Sigmoid colon (tissue), 7 donors: ENCODE measurements at places on chromosomes 3 and 15. TPM values are rescaled to one million over a fixed set of nuclear protein-coding genes. Genes with fewer than 3 reads are reported as not detected.
A peak's percentile ranks its signal among the peaks of the same experiment; 100 is the strongest.

DNA sequence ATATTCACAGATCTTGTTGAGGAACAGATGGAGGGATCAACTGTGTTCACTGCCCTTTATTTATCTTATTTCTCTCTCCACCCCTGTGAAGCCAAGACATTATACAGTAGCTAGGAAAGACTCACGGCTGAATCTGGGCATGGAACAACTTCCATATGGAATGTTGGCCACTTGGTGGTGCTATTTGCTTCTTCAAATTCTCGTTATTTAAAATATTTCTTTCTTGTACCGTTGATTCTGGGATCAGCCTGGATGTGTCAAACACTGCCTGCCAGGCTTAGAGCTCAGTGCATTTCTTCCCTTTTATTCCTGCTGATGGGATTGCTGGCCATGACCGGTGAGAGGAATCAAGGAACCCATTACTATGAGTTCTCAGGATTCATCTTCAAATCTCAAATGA lies 17.5 kb upstream of the GASK1A start:
- DNase-seq: no peak

- DNase-seq: no peak
These were observed 8.8 kb downstream of the RAD54L2 start for GRCh38 chr3:51547274-51547673.

GRCh38 chr3:43048470-43048869 lies 57.4 kb downstream of the POMGNT2 start:
- DNase-seq: no peak

DNA sequence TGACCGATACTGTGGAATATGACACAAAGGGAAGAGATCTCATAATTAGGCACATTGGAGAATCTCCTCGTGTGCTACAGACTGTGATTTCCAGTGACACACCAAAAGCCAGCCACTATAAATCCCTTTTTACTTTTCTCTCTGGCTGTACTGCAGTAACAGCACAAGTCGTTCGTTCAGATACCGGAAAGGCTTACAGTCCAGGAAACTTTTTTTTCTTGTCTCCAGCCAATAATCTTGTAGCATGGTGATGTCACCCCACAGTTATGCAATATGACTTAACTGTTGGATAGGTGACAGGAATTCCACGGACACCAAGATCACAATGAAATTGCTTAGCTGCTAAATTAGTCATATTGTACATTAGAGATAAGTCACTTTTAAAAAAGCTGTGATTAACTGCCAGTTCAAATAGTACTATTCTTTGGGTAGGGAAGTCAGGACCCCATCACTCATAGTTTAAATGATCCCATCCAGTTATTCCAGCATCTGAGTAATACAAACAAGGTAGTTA lies 36.3 kb upstream of the TSC22D2 start:
- peak; percentile 77 for DNase-seq

DNA sequence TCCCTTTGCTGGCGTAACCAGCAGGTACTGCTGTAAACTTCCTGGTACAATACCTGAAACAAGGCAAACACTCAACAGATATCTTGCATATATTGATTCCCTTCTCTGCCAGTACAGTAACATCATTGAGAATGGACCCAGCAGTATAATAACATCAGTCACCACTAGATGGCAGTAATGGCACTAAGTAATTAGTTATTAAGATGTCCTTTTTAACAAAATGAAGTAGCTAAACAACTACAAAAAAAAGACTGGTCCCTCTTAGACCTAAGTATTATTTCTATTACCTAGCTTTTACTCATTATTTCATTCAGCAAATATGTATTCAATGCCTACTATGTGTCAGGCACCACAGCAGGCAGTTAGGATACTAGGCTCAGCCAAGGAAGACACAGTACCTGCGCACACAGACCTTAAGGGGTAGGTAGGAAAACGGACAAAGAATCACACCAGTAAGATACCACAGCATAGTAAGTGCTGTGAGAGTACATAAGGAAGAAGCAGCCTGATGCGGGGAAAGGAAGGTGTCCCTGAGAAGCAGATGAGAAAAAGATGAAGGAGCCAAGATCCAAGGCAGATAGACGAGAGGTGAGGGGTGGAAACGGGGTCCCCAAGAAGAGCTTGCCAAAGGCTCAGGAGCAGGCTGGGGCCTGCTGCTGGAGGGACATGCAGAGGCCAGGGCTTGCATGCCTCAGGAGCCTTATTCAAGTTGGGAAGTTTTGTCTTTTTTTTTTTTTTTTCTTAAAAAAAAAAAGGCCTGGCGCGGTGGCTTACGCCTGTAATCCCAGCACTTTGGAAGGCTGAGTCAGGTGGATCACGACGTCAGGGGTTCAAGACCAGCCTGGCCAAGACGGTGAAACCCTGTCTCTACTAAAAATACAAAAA lies 102.7 kb upstream of the CHD2 start:
- DNase-seq: no peak

GRCh38 chr3:187669675-187670504 lies at the start of gene SST:
SST (minus strand) TSS chr3:187670394; CDS start chr3:187670291, 103 bp downstream.
- no peak for DNase-seq

DNA sequence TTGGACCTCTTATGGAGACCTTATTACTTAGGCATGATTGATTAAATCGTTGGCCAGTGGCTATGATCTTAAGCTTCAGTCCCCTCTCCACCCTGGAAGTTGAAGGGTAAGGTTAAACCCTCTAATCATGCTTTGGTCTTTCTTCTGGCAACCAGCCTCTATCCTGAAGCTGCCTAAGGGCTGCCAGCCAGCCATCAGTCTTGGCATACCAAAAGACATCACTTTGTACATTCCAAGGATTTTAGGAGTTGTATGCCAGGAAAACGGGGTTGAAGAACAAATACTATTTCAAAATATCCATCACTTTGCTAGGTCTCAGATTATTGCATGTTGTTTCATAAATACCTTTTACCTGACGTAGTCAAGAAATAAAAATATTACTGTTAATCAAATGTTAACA lies 28.9 kb downstream of the UBE2E2 start:
- DNase-seq: no peak

DNA sequence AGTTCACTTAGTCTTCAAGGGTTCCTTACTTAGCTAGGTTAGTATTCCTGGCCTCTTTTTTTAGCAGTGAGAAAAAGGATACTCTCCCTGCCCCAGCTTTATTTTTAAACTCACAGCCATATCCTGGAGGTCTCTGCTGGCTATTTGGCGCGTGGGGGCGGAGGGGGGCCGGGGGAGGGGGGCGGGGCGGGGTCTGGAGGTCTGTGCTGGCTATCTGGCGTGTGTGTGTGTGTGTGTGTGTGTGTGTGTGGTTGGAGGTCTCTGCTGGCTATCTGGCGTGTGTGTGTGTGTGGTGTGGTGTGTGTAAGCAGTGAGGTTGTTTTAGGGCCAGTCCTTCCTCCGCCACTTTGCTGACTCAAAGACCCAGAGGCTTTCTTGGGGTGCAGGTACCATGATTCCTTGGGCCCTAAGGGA lies 579 bp upstream of the PLAAT1 start:
- DNase-seq: no peak

DNA sequence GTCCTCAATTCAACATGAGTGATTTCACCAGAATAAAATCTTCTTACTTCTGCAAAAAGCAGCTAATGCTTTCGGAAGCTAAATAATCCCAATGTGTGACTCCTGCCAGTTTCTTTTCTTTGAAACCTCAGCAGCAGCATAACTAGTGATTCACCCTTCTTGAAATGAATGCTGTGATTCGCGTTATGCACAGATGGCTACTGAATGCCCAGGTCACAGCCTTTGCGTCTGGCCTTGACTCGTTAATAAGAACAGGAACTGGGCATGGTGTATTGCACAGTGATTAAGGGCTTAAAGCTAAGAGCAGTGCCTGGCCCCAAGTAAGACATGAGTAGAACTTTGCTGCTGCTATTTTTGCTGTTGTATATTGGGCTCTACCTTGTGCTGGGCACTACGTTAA lies 19.0 kb downstream of the CGNL1 start:
- no peak for DNase-seq

- no peak for DNase-seq
These were observed 65.8 kb downstream of the PIK3CB start for GRCh38 chr3:138768946-138769345.

GRCh38 chr15:33067456-33067855 lies 127.1 kb downstream of the FMN1 start:
- DNase-seq: no peak

DNA sequence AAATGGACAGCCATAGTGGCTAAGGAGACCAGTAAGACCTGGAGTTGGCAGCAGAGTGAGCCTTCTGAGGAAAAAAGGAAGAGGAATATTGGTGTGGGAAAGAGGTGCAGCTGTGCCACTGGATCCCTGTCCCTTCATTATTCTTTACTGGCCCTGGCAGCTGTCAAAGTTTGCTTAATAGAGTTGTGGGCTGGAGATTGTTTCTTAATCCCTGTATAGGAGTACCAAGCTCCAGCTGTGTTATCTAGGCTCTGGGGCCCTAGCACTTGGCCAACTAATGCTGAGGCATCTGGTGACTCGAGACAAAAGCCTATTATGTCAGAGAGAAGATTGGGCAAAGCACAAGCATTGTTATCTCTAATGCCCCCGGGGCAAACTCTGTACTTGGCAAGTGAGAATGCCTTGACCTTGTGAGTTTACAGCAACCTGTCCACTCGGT lies 61.4 kb downstream of the ZNF609 start:
- peak; percentile 60 for DNase-seq

DNA sequence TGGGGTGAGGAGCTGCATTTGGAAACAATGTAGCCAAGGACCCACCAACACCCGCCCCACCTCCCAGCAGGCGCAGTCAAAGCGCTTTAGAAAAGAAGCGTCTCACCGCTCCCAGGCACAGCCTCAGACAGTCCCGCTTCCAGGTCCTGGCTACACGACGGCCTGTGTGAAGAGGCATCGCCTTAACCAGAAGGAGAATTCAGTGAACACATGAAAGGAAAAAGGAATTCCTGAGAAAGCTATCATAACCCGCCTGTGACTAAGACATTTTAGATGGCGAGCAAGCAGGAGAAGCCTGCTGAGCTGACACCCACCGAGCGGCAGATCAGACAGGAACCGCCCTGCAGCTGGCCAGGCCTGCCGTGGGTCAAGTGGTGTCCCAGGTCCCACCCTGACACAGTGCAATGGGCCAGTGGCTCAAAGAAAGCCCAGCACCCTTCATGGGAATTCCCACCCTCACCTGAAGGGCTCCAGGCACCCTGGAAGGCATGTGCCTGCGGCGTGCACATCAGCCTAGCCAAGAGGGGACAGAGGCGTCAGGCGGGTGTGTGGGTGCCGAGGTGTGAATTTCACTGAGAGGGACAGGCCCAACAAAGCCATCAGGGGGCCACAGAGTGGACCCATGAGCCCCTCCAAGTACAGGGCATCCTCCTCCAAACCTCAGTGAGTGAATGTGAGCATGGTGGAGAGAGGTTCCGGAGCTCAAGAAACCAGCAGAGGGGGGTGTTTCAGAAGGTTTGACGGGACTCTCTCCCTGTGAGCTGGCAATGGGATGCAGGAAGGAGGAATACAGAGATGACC lies 144.8 kb downstream of the NSMCE3 start:
- DNase-seq: peak; percentile 62

GRCh38 chr15:44710236-44711095 lies 657 bp downstream of the PATL2 start:
- peak; percentile 70 for DNase-seq

- DNase-seq: no peak
These were observed 31.3 kb downstream of the CMTM7 start for GRCh38 chr3:32422943-32423342.

DNA sequence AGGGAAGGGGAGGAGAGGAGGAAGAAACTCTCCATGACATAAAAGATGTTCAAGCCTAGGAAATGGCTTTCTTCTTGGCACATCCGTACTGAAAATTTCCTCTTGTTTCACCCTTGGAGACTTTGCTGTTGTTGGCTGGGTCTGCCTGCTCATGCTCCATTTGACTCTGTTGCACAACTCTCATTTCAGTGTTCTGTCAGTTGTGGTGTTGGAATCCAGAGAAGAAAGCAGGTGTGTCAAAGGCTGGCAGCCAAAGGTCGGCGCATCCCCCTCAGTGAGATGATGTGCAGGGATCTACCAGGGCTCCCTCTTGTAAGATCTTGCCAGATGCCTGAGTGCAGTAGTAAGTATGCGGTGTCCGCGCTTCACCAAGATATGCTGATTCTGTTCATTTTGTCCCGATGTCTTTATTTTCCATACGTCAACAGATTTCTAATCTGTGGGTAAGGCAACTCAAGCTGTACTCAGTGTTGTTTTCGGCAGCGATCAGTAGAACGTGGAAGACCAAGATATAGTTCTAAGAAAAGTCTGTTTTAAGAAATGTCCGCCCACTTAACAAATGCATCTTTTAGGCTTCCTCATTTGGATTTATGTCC lies 265.2 kb upstream of the GOLGA6L4 start:
- no peak for DNase-seq

DNA sequence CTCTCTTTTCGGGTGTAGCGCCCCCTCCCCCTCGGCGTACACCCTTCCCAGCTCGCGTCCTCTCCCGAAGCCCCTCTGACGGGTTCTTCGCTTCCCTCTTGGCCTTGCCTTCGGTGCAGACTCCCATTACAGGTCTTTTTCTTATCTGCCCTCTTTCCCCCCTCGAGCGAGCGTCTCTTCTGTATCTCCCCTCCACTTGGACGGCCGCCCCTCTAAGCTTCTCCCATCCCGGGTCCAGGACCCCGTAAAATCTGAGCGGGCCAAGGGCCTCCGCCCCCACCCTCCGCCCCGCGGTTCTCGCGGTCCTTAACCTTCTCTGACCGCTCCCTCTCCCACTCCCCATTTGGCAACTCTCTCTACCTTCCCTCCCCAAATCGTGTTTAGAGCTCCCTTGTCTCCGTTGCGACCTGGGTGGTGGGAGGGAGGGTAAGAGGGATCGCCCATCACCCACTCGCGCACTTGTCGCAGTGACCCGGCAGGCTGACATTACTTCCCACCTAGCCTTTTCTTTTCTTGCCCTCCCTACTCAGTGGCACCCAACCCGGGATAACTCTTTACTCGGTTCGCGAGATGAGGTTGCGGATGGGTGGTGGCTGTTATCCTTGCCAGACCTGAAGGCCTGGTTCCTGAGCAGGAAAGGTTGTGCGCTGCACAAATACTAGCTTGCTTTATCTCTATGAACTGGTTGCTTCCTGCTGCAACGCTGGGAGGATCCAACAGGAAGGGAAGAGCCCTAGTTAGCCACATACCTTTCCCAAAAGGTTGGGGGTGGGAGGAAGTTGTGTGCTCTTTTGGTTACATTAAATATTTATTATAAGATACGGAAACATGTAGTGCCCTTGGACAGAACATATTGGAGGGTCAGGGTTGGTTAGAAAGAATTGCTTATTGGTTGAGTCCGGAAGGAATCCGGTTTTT lies 922 bp downstream of the RAB11A start:
- peak; percentile 68 for DNase-seq

- DNase-seq: no peak
These were observed 219.8 kb downstream of the CTNNB1 start for GRCh38 chr3:41418961-41419691.

GRCh38 chr3:73626106-73626505 lies 1.4 kb upstream of the PDZRN3 start:
- DNase-seq: no peak

Gene ZPLD1
- total RNA-seq: 0.36 TPM

Gene MAP2K5
- total RNA-seq: 19.4 TPM

Gene PDZRN3
- 204 TPM for total RNA-seq

Gene WDR93
- total RNA-seq: not detected

Gene ARHGEF26
- total RNA-seq: 48.4 TPM

Gene SH2D7
- not detected for total RNA-seq

Gene PIGZ
- total RNA-seq: 26.3 TPM

Gene ACAN
- not detected for total RNA-seq

Gene HCLS1
- total RNA-seq: 34.2 TPM

Gene AP3B2
- 2.5 TPM for total RNA-seq

Gene GCSAM
- not detected for total RNA-seq

Gene KLHL40
- not detected for total RNA-seq

Gene WDR6
- total RNA-seq: 89.2 TPM

Gene AMIGO3
- total RNA-seq: not detected

Gene TM4SF18
- total RNA-seq: 4.3 TPM

Gene TERC
- total RNA-seq: 139 TPM

Gene ACKR2
- total RNA-seq: 8.6 TPM

Gene XCR1
- total RNA-seq: not detected
